T-helper 2 cell treated with Interferon-gamma antibody and Interleukin-4, amounts not matched to agents 5 μg/mL and 100 μg/mL, for 36 hours (primary cell): ENCODE measurements at places on chromosomes 2 and 18.
A peak's percentile ranks its signal among the peaks of the same experiment; 100 is the strongest.

DNA sequence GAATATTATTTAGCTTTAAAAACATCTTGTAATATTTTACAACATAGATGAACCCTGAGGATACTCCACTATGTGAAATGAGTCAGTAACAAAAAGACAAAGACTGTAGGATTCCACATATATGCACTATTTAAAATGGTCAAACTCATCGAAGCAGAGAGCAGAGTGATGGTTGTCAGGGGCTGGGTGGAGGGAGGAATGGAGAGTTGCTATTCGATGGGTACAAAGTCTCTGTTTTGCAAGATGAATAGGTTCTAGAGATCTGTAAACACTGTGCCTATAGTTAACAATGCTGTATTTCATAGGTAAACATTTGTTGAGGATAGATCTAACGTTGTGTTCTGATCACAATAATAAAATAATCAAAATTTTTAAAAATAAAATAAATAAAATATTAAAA, 1675.9 kb upstream of the CELF4 start:
- DNase-seq: no peak

DNA sequence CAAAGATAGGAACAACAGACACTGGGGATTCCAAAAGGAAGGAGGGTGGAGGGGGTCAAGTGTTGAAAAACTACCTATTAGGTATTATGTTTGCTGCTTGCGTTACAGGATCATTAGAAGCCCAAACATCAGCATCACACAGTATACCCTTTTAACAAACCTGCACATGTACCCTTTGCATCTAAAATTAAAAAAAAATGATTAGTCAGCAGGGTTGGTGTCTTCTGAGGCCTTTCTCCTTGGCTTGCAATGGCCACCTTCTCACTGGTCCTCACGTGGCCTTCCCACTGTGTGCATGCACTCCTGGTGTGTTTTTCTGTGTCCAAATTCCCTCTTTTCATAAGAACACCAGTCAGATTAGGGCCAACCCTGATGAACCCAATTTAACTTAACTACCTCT, 5.6 kb upstream of the IMPA2 start:
- no peak for DNase-seq

DNA sequence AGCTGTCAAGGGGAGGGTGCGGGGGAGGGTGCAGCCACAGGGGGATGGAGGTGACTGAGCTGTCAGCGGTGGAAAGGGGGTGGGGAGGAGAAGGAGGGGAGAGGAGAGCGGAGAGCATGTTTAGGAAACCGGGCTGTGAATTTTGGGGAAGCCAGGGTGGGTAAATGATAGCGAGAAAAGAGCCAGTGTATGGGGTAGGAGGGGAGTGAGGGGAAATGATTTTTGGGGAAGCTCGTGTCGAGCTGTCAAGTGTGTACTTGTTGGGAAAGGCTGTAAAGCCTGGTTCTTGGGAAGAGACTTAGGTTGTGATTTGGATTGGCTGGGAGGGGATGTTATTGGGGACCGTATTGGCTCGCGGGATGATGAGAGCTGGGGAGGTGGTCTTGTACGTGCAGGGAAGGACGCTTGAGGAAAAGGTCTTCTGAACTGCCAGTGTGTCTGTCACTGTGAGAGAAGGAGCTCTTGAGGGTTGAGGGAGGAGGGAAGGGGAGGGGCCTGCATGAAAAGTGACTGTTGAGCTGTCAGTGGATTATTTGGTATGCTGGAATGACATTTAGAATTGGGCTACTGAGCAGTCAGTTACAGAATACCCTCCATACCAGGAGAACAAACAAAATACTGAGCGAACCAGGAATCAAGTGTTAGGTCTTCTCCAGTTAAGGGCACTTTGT, 1.0 kb downstream of the UBR3 start:
- peak; percentile 39 for DNase-seq

DNA sequence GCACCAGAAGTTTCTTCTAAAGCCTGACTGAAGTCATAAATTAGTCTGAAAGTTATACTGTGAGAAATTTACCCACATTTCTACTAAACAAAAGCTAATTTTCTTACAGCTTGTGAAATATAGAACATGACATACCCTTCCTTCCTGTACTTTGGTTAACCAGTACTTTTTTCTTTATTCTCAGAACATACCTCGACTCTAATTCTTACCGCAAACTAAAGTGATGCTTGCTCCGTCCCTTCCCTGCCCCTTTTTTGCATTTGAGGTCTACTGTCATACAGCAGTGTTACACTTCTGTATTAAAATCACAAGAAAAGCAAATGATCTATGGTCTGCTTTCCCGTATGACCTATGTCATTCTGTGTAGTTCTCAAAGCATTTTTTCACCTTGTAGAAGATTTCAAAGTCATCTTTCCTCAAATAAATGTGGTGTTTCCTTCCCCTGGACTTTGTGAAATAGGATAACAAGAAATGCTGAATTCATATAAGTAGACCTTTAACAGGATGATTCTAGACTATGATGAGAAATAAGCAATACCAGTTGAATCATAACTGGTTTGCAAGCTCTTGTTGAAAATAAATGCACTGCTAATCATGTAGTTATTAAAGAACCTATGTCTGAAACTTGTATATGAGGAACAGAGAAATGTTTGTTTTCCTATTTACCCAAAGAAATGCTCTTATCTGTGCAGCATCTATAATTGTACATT, 30.4 kb downstream of the CYTIP start:
- DNase-seq: peak; percentile 63

- DNase-seq: no peak
These were observed 464 bp downstream of the COL4A4 start for GRCh38 chr2:227163485-227163997.

GRCh38 chr2:72931280-72931910, 14.1 kb downstream of the EMX1 start:
- DNase-seq: no peak

- no peak for DNase-seq
These were observed 78.2 kb downstream of the C1D start for GRCh38 chr2:67984600-67984999.

- DNase-seq: no peak
These were observed 1281.0 kb upstream of the NXPH2 start for GRCh38 chr2:140061240-140061639.

GRCh38 chr2:169143998-169144397, 74.6 kb downstream of the DHRS9 start:
- DNase-seq: no peak

DNA sequence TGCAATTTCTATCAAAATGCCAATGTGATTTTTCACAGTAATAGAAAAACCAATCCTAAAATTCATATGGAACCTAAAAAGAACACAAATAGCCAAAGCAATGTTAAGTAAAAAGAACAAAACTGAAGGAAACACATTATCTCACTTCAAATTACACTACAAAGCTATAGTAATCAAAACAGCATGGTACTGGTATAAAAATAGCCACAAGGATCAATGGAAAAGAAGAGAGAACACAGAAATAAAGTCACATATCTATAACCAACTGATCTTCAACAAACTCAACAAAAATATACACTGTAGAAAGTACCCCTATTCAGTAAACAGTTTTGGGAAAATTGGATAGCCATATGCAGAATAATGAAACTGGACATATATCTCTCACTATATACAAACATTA, 252.2 kb upstream of the CYP26B1 start:
- no peak for DNase-seq
